Natural killer cell treated with Interleukin-12 subunit alpha and Interleukin-12 subunit beta and Interleukin-15 and Interleukin-18, amount 100 ng/mL, for 72 hours (primary cell): ENCODE measurements at places on chromosomes 3 and 15. TPM values are rescaled to one million over a fixed set of nuclear protein-coding genes. Genes with fewer than 3 reads are reported as not detected.

DNA sequence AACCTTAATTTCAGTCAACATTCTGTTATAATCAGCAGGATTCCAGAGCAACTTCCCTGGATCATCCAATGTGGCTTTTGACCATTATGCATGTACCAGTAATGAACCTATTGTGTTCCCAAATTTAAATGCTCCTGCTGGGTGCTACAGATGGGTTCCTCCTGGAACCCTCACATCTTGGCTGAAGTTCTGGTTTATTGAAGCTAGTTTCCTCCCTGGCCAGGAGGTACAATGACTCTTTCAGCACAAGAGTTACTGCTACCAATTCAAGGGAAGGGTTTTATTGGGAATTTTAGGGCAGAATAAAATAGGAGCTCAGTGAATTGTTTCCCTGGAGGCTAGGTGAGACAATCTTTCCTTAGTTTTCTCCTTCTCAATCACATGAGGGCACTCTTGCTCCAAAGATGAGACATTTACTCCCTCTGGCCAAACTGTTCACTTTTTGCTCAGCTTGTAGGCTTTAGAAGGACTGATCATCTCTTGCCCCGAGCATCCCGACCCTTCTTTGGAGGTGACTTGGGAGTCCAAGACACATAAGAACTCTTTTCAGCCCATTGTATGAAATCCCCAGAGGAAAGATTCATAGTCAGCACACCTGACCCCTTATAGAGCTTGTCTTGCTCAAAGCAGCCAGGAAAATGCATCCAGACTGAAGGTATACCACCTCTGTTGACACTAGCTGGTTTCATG lies 8.8 kb upstream of the NPHP3 start:
- no peaks in the 10 kb centered on the region for H3K4me1 ChIP-seq
- no peak for DNase-seq
- no peaks in the 10 kb centered on the region for H3K36me3 ChIP-seq
- H3K27ac ChIP-seq: no peak overlapping the region
- no peak overlapping the region for H3K4me3 ChIP-seq
- peaks cover 46% of the 10 kb centered on the region for H3K27me3 ChIP-seq

- H3K4me3 ChIP-seq: no peak overlapping the region
- peaks cover 13% of the 10 kb centered on the region for H3K27me3 ChIP-seq
- H3K4me1 ChIP-seq: no peaks in the 10 kb centered on the region
- H3K36me3 ChIP-seq: peaks cover 3% of the 10 kb centered on the region
- no peak for DNase-seq
- H3K27ac ChIP-seq: no peak overlapping the region
Observed at GRCh38 chr3:157559401-157559800, 56.2 kb upstream of the VEPH1 start.

CTXND1 gene
- not detected for total RNA-seq

DNA sequence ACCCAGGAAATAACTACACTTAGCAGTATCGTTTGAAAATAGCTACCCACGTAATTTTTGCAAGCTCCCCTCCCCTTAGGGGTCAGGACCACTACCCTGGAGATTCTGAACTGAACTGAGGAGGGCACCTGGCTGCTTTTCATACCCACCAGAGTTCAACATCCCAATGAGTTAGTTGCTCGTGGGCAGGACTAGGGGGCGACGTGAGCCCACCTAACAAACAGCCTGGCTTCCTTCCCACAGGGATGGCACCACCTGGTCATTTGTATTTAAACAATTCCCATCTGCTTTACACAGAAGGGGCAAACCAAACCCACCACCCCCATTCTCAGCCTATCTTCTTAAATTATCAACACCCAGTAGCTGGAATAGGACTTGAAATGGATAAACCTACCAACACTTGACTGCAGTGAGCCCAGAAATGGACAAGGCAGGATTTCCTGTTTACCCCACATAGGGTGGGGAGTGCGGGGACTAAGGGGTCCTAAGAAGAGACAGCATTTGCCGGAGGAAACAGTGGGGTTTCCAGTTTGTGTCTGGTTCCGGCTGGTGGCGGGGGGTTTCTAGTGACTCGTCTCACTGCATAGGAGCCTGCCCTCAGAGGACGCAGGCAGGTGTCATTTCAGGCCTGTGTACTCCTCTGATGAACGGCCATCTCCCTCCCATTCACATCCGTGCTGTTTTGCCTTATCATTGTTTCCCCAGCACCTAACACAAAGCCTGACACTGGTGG lies 11.6 kb upstream of the VGLL4 start:
- H3K27ac ChIP-seq: no peak overlapping the region
- H3K36me3 ChIP-seq: no peaks in the 10 kb centered on the region
- no peak for DNase-seq
- no peak overlapping the region for H3K4me3 ChIP-seq
- no peaks in the 10 kb centered on the region for H3K27me3 ChIP-seq

SKOR1 gene
- 0.48 TPM for total RNA-seq

- H3K36me3 ChIP-seq: no peaks in the 10 kb centered on the region
- H3K27me3 ChIP-seq: peaks cover 21% of the 10 kb centered on the region
- H3K4me1 ChIP-seq: no peaks in the 10 kb centered on the region
- H3K27ac ChIP-seq: no peak overlapping the region
Observed at GRCh38 chr3:184765730-184766074, 46.3 kb upstream of the VPS8 start.

- DNase-seq: no peak
- no peaks in the 10 kb centered on the region for H3K27me3 ChIP-seq
- peaks cover 39% of the 10 kb centered on the region for H3K4me1 ChIP-seq
- H3K36me3 ChIP-seq: no peaks in the 10 kb centered on the region
- H3K4me3 ChIP-seq: peak overlapping the region; percentile 57
- peak overlapping the region; percentile 57 for H3K27ac ChIP-seq
Observed at GRCh38 chr3:71397046-71397445, 186.5 kb downstream of the FOXP1 start.

DNA sequence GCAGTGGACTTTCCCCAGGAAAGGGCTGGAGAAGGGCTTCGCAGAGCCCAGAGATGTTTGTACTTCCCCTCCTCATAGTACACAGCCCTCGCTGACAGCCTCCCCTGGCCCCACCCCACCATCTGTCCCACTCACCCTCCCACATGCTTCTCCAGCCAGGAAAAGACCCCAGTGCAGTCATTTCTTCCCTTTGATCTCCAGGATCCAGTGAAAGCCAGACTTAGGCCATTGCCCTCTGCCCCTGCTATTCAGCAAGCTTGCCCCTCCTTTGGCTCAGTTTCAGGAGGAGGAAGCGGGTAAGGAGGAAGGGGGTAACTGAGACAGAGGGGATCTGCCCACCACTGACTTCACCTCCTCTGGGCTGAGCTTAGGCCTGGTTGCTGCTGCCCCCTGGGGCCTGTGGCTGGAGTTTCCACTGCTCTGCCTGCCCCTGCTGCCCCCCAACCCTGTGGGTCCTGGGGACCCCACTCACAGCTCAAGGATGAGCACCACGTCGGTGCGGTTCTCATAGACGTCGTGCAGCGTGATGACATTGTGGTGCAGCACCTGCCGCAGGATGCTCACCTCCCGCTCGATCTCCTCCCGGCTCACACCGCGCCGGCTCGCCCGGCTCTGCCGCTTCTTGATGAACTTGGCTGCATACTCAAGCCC lies 63.1 kb downstream of the DAPK2 start:
- DNase-seq: no peak
- H3K36me3 ChIP-seq: no peaks in the 10 kb centered on the region
- H3K27ac ChIP-seq: peak overlapping the region; percentile 50
- peak overlapping the region; percentile 70 for H3K4me3 ChIP-seq

LINS1 gene
- 27.7 TPM for total RNA-seq

FOXB1 gene
- total RNA-seq: not detected

ARPIN gene
- total RNA-seq: not detected

DNA sequence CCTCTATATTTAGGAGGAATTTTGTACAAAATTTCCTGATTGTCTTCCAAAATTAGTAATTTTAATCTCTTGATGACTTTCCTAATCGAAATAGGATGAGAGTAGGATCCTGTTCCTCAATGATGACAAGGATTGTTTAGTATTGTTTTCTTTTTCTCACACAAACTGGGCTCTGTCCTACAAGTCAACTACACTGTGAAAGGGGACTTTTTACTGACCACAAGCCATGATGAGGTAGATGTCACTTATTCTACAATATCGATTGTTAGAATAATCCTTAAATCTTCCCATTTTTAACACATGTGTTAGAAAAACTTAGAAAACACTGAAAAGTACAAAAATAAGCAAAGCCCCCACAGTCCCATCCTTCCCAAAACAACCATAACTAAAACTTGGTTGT lies 35.8 kb upstream of the TSC22D2 start:
- H3K27ac ChIP-seq: no peak overlapping the region
- no peak for DNase-seq
- no peak overlapping the region for H3K4me3 ChIP-seq
- peaks cover 6% of the 10 kb centered on the region for H3K4me1 ChIP-seq

XCR1 gene
- not detected for total RNA-seq

GRCh38 chr3:8445861-8446260 lies 55.8 kb upstream of the LMCD1 start:
- no peak for DNase-seq
- H3K4me1 ChIP-seq: no peaks in the 10 kb centered on the region
- H3K4me3 ChIP-seq: no peak overlapping the region
- H3K27me3 ChIP-seq: peaks cover 11% of the 10 kb centered on the region
- no peaks in the 10 kb centered on the region for H3K36me3 ChIP-seq
- no peak overlapping the region for H3K27ac ChIP-seq

IL20RB gene
- total RNA-seq: 8.7 TPM

TRIM42 gene
- not detected for total RNA-seq

WWTR1 gene
- 6.7 TPM for total RNA-seq

RETNLB gene
- total RNA-seq: not detected

MITF gene
- total RNA-seq: not detected

GRCh38 chr15:69414701-69415167 lies 585 bp downstream of the KIF23 start:
- H3K27me3 ChIP-seq: no peaks in the 10 kb centered on the region
- peaks cover 12% of the 10 kb centered on the region for H3K36me3 ChIP-seq
- H3K27ac ChIP-seq: no peak overlapping the region
- peak overlapping the region; percentile 93 for H3K4me3 ChIP-seq
- no peak for DNase-seq
- peaks cover 9% of the 10 kb centered on the region for H3K4me1 ChIP-seq

DNA sequence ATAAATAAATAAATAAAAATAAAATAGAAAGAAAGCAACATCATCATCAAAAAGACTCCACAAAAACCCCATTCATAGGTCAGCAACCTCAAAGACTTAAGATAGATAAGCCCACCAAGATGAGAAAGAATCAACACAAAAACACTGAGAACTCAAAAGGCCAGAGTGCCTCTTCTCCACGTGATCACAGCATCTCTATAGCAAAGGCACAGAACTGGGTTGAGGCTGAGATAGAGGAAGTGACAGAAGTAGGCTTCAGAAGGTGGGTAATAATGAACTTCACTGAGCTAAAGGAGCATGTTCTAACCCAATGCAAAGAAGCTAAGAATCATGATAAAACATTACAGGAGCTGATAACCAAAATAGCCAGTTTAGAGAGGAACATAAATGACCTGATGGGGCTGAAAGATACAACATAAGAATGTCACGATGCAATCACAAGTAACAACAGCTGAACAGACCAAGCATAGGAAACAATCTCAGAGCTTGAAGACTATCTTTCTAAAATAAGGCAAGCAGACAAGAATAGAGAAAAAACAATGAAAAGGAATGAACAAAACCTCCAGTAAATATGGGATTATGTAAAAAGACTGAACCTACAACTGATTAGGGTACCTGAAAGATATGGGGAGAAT lies 26.4 kb downstream of the GNB5 start:
- no peaks in the 10 kb centered on the region for H3K27me3 ChIP-seq
- no peaks in the 10 kb centered on the region for H3K4me1 ChIP-seq
- H3K27ac ChIP-seq: peak overlapping the region; percentile 3
- DNase-seq: no peak
- no peaks in the 10 kb centered on the region for H3K36me3 ChIP-seq

GOLGA8R gene
- total RNA-seq: 70.9 TPM

DNA sequence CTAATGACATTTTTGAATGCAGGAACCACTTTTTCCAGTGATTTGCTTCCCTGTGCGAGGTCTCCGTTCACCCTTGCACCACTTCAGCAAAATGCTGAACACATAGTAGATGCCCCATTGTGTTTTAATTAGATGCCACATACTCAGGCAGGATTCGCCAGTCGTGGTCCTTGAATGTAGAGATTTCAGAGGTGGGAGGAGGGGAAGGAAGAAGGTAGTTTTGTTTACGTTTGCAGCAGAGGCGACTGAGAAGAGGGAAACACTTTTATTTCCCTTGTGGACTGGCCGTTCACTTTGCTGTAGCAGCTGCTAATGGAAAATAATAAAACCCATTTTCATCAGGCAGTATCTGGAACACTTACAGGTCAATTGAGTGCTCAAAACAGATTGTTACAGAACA lies 262.8 kb upstream of the TBL1XR1 start:
- no peak overlapping the region for H3K27ac ChIP-seq
- H3K27me3 ChIP-seq: no peaks in the 10 kb centered on the region
- no peak overlapping the region for H3K4me3 ChIP-seq
- no peak for DNase-seq

BNC1 gene
- not detected for total RNA-seq

DNA sequence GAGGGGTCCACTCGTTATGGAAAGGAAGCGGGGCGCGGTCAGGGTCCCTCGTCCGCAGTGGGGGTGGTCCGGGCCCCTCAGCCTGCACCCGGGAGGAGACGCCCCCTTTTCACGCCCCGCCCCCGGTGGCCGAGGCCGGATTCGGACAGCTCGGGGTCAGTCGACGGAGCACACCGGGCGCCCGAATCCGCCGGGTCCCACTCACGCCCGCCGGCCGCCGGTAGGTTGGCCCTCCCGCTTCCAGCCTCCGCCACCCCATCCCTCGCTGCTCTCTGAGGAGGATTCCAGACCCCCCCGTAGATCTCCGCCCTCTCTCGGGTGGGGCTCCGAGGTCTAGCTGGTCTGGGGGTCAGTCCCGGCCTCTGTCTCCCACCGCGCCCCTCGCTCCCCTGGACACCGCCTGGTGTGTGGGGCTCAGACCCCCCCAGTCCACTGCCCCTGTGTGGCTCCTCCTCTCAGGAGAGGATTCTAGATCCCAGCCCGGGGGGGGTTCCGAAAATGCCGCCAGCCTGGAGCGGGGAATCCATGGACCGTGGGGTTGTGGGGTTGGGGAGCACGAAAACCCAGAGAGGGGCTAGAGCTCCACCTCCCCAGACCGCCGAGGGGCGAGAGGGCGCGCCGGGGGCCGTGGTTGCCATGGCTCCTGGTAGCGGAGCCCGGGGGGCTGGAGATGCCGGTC lies 725 bp downstream of the CHL1 start:
- no peaks in the 10 kb centered on the region for H3K4me1 ChIP-seq
- peaks cover 13% of the 10 kb centered on the region for H3K36me3 ChIP-seq
- DNase-seq: no peak
- no peak overlapping the region for H3K27ac ChIP-seq
- H3K27me3 ChIP-seq: peaks cover 10% of the 10 kb centered on the region

UCN2 gene
- total RNA-seq: not detected

GRCh38 chr15:50260969-50261496 lies 4.5 kb downstream of the HDC start:
- H3K27ac ChIP-seq: peak overlapping the region; percentile 97
- H3K4me3 ChIP-seq: peak overlapping the region; percentile 85
- H3K27me3 ChIP-seq: no peaks in the 10 kb centered on the region
- H3K36me3 ChIP-seq: no peaks in the 10 kb centered on the region

- no peak overlapping the region for H3K4me3 ChIP-seq
- no peaks in the 10 kb centered on the region for H3K36me3 ChIP-seq
- DNase-seq: no peak
- H3K27me3 ChIP-seq: peaks cover 57% of the 10 kb centered on the region
- H3K4me1 ChIP-seq: peaks cover 6% of the 10 kb centered on the region
Observed at GRCh38 chr3:25430935-25431770, 3.1 kb downstream of the RARB start.

- no peak for DNase-seq
- peaks cover 32% of the 10 kb centered on the region for H3K27me3 ChIP-seq
- H3K4me1 ChIP-seq: peaks cover 7% of the 10 kb centered on the region
Observed at GRCh38 chr3:173402656-173403055, 5.1 kb downstream of the NLGN1 start.
